ENCODE measurements at places on chromosomes 1 and 21.

DNA sequence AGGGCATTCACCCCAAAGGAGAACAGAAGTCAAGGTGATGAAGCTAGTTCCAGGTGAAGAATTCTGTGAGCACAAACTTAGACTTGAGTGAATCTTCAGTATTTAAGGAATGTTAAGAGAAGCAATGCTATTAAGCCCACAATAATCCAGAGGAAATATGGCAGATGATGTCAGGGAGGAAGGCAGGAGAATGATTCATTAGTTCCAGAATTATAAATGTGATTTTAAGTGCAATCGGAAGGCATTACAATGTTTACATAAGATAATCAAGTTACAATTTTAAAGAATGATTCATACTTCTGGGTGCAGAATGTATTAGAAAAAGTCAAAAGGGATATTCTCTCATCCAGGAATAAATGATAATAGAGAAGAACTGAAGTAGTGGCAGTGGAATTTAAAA is 545.2 kb upstream of the BRINP3 start:
- DNase-seq = no peak

- DNase-seq = no peak
Measured at GRCh38 chr1:206911064-206911663, 10.6 kb downstream of the FCMR start.

- DNase-seq = no peak
Measured at GRCh38 chr1:77744576-77744975, 15.1 kb downstream of the USP33 start.

- DNase-seq = no peak
Measured at GRCh38 chr21:38784458-38785266, 21.1 kb upstream of the ETS2 start.

DNA sequence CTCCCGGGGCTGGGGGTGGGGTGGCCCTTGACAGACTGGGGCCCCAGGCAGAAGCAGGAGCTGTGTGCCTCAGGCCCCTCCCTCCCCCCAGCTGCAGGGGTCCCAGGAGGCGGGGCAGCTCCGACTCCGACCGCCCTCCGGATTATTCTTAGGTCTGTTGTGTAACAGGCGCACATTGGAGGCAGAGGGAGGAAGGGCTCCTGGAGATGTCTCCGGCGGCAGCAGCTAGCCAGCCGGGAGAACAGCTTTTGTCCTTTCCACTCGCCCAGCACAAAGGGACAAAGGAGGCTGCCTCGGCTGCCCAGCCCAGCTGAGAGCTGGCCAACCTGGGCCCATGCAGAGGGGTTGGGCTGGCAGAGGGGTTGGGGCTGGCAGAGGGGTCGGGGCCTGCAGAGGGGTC is 29.7 kb upstream of the PLCH2 start:
- no peak for DNase-seq

DNA sequence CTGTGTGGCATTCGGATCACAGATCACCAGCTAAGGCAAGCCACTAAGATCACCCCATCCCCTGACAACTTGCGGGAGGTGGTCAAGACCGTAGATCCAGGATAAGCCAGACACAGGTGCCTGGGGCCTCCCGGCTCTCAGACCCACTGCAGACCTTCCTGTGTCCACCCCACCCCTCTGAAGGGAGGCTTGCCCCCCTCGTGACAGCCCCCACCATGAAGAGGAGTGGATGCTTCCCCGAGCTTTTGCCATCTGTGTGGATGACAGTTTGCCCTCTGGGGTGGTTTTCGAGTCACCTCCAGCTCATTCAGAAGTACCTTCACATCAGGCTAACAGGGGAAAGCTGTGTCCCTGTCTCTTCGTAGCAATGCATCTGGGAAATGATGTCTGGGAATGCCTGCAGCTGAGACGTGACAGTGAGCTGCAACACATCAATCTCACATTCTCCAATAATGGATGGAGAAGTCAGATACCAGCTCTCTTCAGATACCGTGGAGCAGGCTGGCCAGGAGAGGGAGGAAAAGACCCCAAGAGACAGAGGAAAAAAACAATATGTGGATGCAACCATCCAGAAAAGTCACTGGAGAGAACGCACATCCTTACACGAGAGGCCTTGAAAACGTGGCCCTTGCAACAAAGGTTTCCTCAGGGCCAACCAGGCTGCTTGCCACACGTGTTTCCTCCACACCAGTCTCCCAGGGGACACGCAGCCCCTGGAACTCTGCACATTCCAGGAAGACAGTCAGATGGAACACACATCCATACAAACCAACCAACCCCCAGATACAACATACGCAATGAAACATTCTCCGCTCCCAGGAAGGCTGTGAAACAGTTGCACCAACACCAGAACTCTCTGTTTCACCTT is 20.4 kb upstream of the FHAD1 start:
- no peak for DNase-seq

- no peak for DNase-seq
Measured at GRCh38 chr1:55081905-55082296, 42.6 kb downstream of the PCSK9 start.

- no peak for DNase-seq
Measured at GRCh38 chr1:36401602-36402503, 4.1 kb upstream of the LSM10 start.

GRCh38 chr1:2563205-2563604 is 7.0 kb downstream of the TNFRSF14 start:
- no peak for DNase-seq

DNA sequence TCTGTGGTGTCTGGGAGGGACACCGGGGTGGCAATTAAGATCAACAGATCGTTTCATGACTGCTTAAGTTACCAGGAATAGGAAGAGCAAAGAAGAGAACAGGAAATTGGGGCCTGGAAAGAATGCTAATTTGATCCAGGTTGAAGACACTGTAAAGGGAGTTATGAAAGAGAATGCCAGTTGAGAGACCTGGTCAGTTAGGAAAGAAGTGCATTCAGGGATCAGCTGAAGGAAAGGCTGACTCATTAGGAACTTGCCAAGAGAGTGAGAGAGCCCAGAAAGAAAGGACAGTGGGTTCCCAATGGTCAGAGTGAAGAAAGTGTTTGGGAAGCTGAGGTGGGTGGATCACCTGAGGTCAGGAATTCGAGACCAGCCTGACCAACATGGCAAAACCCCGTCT is 119.6 kb downstream of the UBE2U start:
- no peak for DNase-seq

GRCh38 chr21:41565550-41565949 is 57.6 kb upstream of the TMPRSS2 start:
- DNase-seq = no peak

DNA sequence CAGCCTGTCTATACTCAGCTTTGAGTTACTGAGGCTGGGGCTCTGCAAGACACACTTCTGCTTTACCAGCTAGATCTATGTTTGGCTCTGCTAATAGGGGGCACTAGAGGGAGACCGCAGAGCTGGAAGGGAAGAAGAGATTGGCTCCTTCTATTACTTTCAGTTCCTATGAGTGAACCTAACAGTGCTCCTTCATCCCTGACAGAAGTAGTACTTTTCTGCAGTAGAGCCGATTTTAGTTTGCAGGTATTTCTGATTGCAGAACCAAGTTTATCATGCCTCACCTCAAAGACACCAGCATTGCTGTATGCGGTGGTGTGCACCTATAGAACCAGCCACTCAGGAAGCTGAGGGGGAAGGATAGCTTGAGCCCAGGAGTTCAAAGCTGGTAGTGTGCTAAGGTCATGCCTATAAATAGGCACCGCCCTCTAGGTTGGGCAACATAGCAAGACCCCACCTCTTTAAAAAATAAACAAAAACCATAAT is 5.7 kb upstream of the ZDHHC18 start:
- DNase-seq = peak; percentile 67

DNA sequence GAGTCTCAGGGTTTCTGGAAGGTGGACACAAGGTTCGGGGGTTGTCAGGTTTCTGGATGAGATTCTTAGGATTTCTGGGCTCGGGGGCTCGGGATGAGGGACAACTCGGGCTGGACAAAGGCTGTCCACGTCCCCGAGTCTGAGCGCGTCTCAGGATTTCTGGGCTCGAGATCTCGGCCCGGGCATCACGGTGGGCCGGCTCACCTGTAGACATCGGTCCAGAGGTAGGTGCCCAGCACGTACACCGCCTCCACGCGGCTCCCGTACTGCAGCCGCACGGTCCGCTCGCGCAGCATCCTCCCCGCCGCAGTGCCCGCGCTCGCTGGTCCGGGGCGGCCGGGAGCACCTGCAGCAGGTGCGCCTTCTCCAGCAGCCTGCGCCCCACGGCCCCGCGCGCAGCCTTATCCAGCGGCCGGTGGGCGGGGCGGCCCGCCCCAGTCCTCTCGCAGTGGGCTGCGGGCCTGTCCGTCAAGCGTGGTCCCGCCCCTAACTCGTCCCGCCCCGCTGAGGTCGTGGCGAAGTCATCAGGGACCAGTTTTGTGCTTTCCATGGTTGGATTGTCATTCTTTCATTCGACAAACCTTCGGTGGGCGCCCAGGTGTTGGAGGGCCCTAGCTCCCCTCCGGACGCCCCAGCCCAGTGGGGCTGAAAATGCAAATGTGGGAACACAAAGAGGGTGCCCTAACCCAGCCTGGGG is at the start of gene PADI2:
PADI2 (minus strand) TSS at position 376 of the 697 bp plus-strand sequence; CDS start at position 296, 80 bp downstream.
- peak; percentile 64 for DNase-seq

DNA sequence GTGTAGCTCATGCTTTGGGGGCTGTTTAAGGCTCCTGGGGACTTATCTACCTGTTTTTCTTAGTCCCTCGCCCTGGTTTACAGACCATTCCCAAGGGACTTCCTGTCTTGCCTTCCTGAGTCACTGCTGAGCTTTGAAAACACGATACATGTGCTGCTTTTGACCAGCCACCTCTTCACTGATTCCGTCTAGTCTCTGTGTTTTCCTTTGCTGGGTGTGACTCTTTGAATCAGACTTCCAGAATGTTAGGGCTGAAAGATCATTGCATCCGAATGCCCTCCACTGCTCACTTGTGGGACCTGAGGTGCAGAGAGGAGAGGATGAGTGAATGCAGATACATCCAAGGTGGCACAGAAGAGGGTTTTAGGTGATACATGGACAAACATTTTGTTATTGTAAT is 35.4 kb upstream of the CITED4 start:
- no peak for DNase-seq

DNA sequence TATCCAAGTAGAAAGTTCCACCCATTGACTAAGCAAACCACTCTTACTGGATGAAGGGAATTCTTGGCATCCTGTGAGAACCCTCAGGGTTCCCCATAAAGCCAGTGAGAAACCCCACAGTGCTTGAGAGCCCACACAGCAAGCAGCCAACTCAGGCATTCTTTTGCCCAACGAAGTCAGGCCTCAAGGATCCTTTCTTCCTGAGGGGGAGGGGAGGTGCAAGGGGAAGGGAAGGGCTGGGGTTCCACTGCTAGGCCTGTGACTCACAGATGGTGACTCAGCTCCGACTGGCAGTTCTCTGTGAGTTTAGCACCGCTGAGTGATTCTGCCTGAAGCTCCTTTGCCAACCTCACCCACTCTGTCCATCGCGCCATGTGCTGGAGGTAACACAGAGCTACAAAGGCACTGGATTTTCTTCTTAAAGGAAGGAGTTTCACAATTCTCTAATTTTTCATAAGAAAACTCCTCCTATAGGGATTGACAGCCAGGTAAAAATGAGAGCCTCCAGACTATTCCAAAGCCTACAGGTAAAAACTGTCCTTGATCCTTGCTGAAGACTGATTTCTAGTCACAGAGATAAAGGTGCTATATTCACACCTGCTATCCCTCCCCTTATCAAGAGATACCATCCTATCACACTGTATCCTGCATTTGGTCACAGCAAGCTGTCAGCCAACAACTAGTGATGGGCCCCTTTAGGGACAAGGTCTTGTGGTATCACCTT is 4.8 kb downstream of the ENO1 start:
- no peak for DNase-seq

GRCh38 chr1:64478594-64479470 is 8.9 kb downstream of the CACHD1 start:
- no peak for DNase-seq

DNA sequence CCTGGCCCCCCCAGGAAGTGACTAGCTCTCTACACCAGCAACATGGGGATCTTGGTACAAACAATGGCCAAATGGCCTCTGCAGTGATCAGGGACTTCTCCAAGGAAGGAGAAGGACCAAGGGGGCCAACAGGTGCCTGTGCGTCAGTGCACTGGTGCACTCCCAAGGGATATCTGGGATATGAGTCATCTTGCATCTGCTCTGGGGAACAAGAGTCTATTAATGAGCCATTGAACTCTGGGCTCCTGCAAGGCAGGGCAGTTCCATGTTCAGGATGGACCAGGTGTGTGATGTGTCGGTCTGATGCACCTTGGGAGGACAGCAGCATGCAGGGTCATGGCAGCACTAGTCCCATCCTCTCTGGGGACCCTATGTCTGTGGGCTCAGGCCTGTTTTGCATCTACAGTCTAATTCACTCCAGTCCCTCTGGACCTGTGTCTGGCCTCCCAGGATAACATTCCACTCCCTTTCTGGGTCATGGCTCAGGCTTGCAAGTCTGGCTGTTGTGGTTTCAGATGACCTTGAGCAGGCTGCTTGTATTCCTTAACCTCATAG is 125.3 kb downstream of the TRABD2B start:
- DNase-seq = no peak

DNA sequence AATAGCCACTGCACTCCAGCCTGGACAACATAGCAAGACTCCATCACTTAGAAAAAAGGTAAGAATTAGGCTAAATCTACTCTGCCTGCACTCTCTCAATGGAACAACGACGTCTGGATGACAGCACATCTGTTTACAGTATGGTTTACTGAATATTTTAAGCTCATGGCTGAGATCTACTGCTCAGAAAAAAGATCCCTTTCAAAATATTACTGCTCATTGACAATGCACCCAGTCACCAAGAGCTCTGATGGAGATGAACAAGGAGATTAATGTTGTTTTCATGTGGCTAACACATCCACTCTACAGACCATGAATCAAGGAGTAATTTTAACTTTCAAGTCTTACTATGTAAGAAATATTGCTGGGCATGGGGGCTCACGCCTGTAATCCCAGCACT is 58.0 kb downstream of the SLC27A3 start:
- DNase-seq = no peak

DNA sequence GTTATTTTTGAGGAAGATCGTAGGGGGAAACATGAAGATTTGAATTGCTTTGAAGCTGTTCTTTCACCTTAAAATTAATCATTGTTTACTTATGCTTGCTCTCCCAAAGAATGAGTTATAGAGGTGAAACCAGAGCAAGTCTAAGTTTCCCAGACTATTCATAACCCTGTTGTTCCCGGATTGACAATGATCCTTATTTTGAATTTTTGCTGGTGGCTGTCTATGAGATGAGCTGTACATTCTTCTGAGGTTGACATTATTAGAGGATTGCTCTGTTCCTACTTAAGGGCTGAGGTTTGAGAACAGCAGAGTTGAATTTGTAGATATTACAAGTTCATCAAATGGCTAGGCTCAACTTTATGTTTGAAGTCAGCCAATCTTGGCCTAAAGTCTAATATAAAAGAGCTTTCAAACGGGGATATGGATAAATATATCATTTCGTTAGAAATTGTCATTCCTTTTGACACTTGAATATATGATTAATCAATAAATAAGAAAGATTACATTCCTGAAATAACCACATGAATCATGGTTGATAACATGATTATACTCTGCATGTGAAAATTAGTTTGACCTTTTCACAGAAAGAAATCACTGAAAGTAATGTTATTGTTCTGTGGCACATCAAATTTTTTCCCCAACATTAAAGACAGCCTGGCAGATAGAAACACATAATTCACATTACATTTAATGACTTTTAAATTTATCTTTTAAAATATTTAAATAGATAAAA is 19.1 kb upstream of the PDE4B start:
- DNase-seq = no peak

Data from stimulated activated naive B cell treated with anti-CD40 and anti-IgM and Interleukin-4, amounts not matched to agents 10 μg/mL and 1 μg/mL and 100 μg/mL, for 72 hours (primary cell).